ENCODE measurements at places on chromosomes 3 and 15.

DNA sequence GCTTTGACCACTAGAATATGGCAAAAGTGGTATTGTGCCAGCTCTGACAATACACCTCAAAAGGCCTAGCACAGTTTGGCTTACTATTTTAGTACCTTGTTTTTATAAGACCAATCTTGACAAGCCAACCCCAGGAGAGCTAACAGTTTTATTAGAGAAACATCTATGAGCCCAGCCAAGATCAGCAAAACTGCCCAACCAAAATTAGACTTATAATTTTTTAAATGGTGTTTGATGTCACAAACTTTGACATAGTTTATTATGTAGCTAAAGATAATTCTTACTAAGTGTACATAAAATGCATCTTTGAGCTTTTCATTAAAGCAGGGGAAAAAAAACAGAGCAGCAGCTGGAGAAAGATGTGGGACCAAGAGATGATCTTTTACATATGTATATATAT, 537.5 kb downstream of the ZPLD1 start:
- DNase-seq = no peak

GRCh38 chr3:72702997-72703396, 145.2 kb downstream of the SHQ1 start:
- DNase-seq = no peak

DNA sequence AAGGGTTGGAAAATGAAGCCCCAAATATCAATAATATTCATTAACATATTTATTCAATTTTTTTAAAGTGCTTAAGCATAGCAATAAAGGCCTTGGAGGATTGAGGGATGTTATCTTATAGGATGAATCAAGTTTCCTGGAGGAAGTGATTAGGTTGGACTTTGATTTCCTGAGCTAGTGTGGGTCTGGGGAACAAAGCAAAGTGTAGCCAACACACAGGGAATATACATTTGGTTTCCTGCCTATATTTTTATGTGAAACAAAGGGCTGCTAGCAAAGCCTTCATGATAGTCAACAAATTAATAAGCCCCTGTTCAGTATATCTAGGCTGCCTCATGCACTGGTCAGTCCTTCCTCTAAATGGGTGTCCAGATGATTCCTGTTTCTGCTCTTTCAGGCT, 261.1 kb upstream of the IL12A start:
- DNase-seq = no peak

- DNase-seq = no peak
These were observed 55.5 kb upstream of the HES1 start for GRCh38 chr3:194080436-194080835.

- no peak for DNase-seq
These were observed 189.2 kb upstream of the LINGO1 start for GRCh38 chr15:77821959-77822256.

GRCh38 chr3:158097081-158097592, 9.1 kb downstream of the SHOX2 start:
- no peak for DNase-seq

- DNase-seq = no peak
These were observed 29.8 kb downstream of the NGRN start for GRCh38 chr15:90295270-90295648.

- no peak for DNase-seq
These were observed 1.2 kb downstream of the RPL29 start for GRCh38 chr3:51994530-51994929.

DNA sequence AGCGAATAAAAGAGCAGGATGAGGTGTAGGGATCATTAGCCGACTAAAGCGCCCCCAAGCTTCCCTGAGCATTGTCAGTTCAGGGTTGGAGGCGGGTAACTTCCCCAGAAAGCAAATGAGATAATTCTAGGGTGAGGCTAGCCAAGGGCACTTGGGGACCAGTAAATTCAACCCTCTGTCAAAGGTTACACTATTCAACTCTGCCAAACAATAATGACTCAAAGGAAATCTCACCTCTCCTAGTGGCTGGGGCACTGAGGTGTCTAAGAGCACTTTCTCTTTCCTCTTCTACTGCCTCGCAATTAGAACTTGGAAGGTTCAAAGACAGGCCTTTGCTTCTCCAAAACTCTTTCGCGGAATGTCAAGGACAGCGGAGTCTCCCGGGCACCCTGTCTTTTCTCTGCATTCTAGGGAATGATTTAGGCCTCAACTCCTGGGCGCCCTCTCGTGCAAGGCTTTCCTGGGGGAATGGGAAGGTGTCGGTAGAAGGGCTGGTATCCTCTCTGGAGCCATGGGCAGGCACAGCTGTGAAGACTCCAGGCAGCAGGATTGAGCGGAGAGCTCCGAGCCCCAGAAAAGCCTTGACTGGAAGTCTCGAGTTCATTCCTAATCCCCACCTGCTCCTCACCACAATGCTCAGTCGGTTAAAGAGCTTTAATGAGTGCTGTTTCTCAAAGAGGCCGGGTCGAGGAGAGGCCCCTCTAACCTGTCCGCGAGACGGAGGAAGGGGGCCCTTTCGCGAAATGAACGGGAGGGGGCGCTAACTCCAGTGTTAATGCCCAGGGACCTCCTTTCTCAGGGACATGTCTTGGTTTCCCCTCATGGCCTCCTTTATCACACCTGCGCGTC, 21.9 kb downstream of the ZIC4 start:
- DNase-seq = no peak

- no peak for DNase-seq
These were observed 125.6 kb downstream of the ETFA start for GRCh38 chr15:76185716-76186115.

- DNase-seq = no peak
These were observed 51.5 kb upstream of the POLR2M start for GRCh38 chr15:57655053-57655452.

All from NCI-H1105 (cell line).